ENCODE measurements at places on chromosomes 4 and X.
A peak's percentile ranks its signal among the peaks of the same experiment; 100 is the strongest.

DNA sequence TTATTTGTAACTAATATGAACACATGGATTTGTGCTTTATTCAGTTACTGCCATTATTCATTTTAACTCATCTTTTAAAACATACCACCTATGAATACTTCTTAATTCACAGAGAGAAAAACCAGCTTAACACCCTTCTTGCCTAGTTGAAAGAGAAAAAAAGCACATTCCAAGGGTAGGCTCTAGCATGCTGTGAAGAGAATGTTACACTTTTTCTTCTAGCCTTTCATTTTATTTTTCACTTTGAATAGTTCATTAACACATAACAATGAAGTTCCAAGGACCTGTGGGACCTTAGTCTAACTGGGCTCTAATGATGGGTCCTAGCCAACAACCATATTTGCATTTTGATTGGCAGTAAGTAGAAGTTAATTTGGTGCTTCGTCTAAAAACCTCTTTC is 279.9 kb upstream of the MAGEB2 start:
- DNase-seq, result no peak

GRCh38 chrX:129961180-129962083 is 21.0 kb upstream of the BCORL1 start:
- DNase-seq, result peak; percentile 40

- no peak for DNase-seq
These were observed 202.1 kb downstream of the GPC3 start for GRCh38 chrX:133783274-133783673.

DNA sequence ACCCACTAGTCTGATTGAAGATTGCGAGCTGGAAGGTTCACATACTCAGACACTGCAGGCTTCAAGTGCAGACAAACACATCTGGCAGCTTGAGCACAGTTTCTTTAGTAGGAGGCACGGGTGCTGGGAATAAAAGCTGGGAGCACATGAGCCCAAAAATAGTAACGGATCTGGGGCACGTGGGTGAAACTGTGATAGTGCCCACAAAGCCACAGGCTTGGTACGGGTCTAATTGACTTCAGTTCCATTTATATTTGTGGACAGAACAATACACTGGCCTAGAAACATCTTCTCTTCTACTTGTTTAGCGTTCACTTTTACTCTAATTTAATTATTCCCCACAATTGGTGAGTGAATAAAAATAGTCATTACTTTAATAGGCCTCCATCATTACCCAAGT is 2370.7 kb downstream of the PCDH7 start:
- DNase-seq, result no peak

DNA sequence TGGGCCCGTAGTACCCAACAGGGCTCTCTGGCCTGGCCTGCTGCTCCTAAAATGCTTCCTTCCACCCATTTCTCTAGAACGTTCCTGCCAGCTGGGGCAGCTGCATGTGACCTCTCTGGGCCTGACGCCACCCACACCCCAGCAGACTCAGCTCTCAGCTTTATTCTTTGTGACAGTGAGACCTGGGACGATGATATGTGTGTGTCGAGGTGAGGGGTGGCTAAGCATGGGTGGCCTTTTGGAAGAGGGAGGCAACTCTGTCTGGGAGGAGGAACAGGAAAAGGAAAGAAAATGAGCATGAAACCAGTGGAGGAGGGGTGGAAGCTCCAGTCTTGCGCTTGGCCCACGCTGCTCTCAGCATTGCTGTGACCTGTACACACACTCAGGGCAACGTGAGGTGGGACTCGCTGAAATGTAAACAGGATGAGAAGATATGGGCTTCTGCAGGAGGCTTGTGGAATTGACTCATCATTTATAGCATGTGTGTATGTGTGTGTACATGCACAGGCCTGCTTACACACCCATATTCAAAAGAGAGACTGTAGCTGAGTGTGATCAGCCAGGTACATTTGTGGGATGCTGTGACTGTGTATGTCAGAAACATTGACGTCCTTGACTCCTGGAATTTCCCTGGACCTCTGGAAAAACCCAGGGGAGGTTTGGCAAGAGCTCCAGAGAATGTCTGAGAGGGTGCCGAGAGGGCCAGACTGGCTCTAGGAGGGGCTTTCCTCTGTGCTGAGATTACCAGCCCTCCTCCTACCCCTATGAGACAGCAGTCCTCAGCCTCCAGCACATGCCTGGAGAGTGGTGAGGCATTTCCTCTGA is 137.9 kb downstream of the PJA1 start:
- no peak for DNase-seq

DNA sequence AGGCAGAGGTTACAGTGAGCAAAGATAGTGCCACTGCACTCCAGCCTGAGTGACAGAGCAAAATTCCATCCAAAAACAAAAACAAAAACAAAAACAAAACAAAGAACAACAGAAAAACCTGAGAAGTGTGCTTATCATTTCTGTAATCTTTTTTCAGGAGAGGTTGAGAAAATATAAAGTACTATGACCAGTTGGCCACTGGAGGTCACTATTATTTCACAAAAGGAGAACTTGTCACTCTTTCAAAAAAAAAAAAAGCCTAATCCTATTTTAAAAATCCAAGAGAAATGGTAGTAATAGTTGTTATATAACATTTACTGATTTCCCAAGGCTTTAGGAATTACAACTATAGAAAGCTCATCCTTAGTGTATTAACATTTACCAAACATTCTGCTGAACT is 24.9 kb upstream of the RNF150 start:
- DNase-seq, result no peak

DNA sequence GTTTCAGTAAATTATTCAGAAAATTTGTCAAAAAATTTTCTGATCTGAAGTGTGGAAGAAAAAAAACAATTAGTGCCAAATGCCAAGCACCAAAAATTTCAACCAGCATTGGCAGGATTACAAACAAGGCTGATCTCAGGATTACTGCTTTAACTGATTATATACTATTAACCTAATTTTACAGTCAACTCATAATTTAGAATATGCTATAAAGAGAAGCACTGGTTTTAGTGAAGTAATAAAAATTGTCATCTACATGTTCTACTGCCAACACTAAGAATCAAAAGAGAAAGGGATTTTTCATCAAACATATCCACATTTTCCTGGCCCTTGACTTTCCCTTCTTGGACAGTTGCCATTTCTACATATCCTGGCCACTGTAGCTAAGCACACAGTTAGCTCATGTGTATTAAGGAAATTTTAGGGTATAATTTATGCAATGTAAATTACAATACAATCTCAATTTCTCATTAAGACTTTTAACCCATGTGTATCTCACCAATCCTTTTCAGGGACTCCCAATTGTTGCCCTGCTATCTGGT is 33.8 kb downstream of the THOC2 start:
- DNase-seq, result no peak

- DNase-seq, result no peak
These were observed 8.8 kb downstream of the ENAM start for GRCh38 chr4:70637239-70637913.

GRCh38 chr4:120446051-120446567 is 379.5 kb upstream of the MAD2L1 start:
- no peak for DNase-seq

DNA sequence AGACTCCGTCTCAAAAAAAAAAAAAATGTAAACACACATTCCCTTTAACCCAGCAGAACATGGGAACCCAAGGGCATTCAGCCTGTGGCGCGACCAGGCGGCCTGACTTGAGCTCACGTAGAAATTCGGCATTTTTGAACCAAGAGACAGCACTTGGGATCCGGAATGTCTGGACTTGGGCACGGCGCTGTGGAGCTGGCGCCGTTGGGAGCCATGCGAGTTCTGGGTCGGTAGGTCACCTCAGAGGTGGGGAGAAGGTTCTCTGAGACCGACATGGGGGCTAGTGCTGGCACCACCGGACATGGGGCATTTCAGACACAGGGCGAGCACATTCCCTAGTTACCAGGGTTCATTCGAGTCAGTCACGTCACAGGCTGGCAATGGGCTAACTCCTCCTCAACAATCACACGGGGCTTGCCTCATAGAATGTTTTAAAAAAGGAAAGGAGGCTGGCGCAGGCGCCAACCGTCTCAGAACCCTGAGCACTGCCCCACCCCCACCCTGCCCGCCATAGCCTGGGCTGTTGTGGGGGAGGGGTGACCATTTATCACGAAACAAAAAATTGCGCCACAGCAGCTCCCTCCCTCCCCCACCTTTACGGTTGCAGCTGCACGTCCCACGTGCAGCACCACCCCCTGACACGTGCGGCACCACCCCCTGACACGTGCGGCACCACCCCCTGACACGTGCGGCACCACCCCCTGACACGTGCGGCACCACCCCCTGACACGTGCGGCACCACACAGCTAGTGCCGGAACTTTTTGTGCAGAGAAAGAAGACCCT is at the start of gene TEX28:
Gene TEX28, minus strand, starts transcription at position 334 of the 784 bp plus-strand sequence. CDS start 3,007 bp downstream, outside the sequence.
- no peak for DNase-seq

Measured in activated CD8-positive, alpha-beta memory T cell treated with anti-CD3 and anti-CD28 coated beads for 1 hour (primary cell).